ENCODE measurements at places on chromosomes 2 and 18. TPM values are rescaled to one million over a fixed set of nuclear protein-coding genes. Genes with fewer than 3 reads are reported as not detected.

HOXD9 gene
- not detected for total RNA-seq

ICOS gene
- total RNA-seq = not detected

MAB21L4 gene
- not detected for total RNA-seq

ABCG8 gene
- total RNA-seq = not detected

GALM gene
- 7.1 TPM for total RNA-seq

TLX2 gene
- total RNA-seq = not detected

ARPC2 gene
- total RNA-seq = 151 TPM

DNER gene
- total RNA-seq = 0.97 TPM

CNTNAP5 gene
- total RNA-seq = not detected

APCDD1 gene
- total RNA-seq = 4.7 TPM

RAB17 gene
- total RNA-seq = not detected

SCN9A gene
- 1.1 TPM for total RNA-seq

DNA sequence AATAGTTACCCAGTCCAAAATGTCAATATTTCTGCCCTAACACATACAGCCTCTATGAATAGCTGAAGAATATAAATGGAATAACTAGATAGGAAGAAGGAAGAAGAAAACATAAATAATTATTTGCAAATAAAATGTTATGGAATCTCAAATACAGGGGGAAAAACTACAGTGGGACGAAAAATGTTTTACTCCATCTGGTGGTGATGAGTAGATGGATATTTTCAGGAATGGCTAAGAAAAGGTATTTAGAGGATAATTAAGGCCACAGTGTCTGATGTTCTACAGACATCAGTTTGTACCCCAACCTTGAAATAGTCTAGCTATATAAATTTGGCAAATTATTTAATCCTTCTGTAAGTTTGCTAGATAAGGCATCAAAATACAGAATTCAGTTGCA is 178.1 kb upstream of the FSHR start:
- no peak for DNase-seq

GRCh38 chr2:83615511-83615910 is 843.6 kb downstream of the SUCLG1 start:
- no peak for DNase-seq

DNA sequence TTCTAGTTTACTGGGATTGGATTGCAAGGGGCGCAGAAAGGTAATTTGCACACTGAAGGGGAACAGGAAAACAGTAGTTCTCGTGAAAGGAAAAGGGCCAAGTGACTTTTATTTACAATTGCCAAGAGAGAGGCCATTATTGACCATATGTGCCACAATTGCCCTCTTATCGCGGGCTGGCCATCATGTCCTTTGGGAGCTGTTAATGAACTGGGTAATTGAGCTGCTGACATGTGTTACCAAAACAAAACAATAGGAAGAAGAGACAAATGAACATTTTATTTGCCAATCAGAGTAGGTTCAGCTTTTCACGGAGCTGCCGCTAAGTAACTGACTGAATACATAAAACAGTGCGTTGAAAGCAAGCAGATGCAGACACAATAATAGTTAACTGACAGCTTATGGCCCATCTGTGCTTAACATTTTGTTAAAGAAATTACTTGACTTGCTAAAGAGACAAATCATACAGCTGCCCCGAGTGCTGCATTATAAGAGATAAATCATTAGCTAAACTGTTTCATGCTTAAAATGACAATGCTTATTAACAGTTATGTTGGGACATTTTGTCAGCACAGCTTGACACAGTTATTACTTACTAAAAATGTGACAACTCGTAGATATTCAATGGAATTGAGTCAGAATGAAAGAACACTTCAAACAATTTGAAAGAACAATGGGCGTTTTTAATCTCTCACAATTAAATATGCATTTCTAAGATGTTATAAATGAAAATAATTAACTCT is 57.5 kb downstream of the PAX3 start:
- peak; percentile 12 for DNase-seq

DNA sequence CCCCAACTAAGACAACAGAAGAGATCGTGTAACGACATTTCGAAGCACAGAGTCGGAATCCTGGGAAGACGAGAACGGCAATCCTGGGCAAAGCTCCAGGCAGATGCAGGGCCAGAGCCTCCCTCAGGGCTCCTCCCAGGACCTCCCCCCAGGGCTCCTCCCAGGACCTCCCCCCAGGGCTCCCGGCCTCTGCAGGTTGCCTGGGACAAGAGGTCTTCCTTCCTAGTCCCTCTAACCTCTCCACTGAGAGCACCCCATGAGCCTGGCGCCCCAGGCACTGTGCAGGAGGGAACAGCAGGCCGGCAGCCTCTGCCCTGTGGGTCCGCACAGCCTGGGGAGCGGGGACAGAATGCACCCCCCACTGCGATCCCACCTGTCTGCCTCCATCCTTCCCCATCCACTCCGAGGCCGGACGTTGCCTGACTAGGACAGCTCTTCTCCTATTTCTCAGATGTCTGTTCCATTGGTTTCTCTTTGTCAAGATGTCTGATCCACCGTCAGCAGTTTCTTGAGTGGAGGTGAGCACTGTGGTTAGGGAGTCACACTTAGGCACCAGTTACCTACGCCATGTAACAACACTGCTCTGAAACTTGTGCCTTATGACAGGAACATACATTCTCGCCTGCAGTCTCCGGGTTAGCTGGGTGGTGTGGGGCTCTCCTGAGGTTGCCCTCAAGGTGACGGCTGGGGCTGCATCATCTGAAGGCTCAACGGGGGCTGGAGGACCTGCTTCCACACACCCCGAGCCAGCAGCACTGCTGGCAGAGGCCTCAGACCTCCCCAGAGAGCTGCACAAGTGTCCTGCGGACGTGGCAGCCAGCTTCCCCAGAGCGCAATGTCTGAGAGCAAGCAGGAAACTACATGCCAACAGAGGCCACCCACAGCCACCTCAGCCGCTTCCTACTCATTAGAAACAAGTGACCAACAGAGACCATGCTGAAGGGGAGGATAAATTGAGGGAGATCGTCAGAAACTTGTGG is 28.9 kb downstream of the ADI1 start:
- DNase-seq = no peak

DNA sequence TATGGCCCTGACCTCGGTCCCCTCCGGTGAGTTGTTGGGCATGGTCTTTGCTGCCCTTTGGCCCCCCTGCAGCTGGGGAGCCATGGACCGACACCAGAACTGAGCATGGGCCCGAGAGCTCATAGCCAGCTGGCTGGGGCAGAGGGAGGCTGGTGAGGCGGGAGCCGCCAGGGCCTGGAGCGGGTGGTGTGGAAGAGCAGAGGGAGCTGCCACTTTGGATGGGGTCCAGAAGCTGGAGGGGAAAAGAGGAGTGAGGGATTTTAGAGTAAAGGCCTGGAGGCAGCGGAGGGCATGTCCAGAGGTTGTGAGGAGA is 16.5 kb upstream of the CNNM3 start:
- no peak for DNase-seq

DNA sequence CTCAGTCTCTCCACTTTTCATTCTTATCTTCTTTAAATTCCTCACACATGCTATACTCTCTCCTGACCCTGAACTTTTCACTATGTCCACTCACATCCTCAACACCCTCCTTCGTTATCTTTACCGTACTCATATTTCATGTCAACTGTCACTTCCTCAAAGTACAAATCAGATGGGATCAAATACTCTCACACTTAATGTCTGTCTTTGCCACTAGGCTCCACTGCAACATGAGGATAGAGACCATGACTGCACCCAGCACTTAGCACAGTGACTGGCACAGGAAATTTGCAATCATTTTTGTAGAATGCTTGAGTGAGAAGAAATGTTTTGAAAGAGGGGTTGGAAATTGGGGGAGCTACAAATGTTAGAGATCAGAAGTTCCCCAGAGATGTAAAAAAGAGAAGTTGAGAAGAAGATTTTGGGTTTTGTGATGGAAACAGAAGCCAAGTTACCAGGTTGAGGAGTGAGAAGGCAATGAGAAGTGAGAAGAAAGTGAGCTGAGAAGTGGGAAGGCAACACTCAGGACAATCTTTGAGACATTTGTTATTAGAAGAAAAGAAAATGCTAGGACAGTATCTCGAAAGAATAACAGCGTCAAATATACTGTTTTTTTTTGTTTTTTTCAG is 87.0 kb downstream of the CCDC141 start:
- no peak for DNase-seq

- DNase-seq = no peak
Observed at GRCh38 chr2:148557844-148558436, 86.6 kb upstream of the EPC2 start.

- DNase-seq = peak; percentile 67
Observed at GRCh38 chr2:171217330-171217729, 56.6 kb upstream of the TLK1 start.

GRCh38 chr2:100560216-100560830 is 2.5 kb upstream of the PDCL3 start:
- DNase-seq = no peak

DNA sequence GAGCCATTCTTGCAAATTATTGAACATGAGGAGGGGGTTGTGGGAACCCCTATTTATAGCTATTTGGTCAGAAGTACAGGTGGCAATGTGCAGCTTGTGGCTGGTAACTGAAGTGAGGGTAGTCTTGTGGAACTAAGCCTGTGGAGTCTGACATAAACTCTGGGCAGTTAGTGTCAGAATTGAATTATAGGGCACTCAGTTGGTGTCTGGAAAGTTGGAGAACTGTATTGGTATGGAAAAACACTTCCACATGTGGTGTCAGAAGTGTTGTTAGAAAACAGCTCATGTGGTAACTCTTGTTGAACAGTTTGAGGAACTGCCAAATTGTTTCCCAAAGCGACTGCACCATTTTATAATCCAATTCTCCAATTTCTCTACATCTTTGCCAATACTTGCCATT is 7.5 kb downstream of the RALBP1 start:
- no peak for DNase-seq

GRCh38 chr2:154620471-154620870 is 78.0 kb upstream of the KCNJ3 start:
- DNase-seq = no peak

- peak; percentile 45 for DNase-seq
Observed at GRCh38 chr2:127176371-127177311, 43.5 kb downstream of the CYP27C1 start.

GRCh38 chr2:176084611-176085119 is 903 bp upstream of the EVX2 start:
- no peak for DNase-seq

DNA sequence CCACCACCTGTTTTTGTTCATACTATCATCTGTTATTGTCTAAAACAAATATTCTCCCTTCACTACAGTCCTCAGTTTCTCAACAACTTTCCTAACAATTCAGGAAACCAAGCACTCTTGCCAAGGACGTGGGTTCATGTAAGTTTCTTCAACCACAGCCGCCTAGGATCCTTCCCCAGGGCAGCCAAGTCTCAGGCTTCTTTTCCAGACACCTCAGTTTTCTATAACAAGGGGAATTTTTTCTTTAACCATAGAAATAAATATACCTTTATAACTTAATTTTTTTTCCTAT is 39.4 kb upstream of the AGPS start:
- DNase-seq = no peak

GRCh38 chr2:39524061-39524460 is 87.0 kb upstream of the MAP4K3 start:
- DNase-seq = no peak

GRCh38 chr2:64970495-64970894 is 18.7 kb upstream of the SLC1A4 start:
- no peak for DNase-seq

DNA sequence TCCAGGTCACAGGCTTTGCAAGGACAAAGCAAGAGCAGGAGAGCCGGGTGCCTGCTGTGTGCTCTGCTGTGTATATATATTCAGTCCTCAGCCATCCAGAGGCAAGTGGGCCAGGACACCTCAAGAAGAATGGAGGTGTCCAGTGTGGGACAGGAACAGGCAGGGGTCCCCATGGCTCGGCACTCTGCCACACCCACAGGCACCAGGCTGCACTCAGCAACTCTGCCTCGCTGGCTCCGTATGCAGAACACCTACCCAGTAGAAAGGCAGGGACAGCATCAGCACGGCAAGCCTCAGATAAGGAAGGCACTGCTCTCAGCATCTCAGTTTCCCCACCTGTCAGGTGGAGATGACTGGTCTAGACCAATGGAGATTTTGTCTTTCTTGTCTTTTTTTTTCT is 57.8 kb downstream of the DNMT3A start:
- DNase-seq = no peak

GRCh38 chr2:189143925-189144324 is 35.6 kb downstream of the COL5A2 start:
- no peak for DNase-seq

- no peak for DNase-seq
Observed at GRCh38 chr2:42721898-42722297, 42.0 kb downstream of the OXER1 start.

DNA sequence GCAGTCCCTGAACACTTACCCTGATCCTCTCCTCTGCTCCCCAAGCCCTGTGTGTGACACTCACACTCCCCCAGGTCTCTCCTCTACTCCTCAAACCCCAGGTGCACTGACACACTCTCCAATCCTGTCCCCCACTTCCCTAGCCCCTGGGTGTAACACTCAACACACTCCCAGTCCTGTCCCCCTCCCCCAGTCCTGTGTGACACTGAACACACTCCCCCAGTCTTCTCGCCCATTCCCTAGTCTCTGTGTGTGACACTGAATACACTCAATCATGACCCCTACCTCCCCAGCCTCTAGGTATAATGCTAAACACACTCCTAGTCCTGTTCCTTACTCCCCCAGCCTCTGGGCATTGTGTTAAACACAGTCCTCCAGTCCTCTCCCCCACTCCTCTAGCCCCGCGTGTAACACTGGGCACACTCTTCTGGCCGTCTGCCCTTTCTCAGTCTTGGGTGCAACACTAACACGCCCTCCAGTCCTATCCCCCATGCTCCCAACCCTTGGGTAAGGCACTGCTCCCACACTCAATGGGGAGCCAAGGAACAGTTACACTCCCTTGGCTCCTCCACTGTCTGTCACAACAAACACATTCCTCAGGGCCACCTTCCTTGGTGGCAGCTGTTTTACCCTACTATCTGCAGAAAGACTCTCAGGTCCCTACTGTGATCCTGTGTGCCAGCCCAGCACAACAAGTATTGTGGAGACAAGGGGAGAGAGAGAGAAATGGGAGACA is 82.5 kb upstream of the PKDCC start:
- no peak for DNase-seq
